CD4-positive, alpha-beta T cell treated with Interleukin-4 for 4 hours (primary cell): ENCODE measurements at places on chromosomes 6 and 20.

DNA sequence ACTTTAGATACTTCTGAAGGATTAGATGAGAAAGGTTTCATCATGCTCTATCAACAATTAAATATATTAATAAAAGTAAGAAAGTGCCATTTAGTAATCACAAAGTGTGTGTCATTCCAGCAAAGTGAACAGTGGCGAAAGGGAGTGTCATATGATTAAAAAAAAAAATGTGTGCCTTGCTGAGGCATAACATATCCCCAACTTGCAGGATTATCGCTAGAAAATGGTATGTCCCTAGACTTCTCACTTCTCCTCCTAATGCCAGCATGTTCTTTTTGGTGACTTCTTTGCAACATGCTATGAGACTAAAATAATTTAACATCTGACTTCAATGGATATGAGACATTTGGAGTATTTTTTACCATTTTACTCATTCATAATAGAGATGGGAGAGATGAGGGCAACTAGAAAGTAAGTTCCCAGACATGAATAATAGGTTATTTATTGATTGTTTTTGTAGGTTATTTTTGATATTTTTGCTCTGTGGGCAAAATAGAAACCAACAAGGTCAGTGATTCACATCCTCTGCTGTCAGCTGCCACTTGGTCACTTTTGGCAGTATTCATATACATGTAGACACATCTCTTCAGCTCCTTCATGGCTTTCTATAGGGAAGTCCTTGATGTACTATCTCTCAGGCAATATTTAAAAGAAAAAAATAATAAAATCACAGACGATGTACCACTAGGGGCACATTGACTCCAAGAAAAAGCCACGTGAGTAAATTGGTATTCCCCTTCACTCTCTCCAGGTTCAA lies 370.1 kb downstream of the BMP2 start:
- no peak for DNase-seq

DNA sequence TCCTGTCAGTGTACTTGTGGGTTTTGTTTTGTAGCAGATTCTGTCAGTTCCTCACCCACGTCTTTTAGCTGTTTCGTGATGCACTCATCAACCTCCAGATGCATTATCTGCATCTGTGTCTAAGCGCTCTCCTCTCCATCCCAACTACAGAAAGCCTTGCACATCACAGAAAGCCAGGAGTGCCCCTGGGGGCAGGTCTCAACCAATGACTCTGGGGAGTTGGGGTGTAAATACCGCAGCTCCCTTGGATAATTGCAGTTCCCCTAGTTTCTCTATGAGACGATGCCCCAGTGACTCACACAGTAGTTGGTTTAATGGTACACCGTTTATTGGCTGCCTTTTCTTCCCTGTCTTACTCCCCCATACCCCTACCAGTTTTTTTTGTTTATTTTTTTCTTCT lies 158.1 kb downstream of the SOX4 start:
- DNase-seq, result no peak

DNA sequence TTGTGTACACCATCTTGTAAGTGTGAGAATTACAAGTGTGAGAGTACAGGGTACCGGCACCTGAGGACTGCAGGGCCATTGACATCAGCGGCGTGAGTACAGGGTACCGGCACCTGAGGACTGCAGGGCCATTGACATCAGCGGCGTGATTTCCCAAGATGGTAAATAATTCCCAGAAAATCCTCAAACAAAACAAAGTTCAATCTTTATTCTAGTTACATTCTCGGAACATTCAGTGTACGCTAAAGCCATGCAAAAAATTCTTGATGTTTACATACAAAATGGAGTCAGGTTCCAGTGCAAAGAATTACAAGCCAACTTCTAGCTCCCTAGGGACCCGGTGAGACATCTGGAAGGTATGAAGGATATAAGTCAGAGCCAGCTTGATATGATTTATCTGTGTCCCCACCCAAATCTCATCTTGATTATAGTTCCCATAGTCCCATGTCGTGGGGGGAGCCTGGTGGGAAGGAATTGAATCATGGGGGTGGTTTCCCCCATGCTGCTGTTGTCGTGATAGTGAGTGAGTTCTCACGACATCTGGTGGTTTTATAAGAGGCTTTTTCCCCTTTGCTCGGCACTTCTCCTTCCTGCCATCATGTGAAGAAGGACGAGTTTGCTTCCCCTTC lies 172.7 kb downstream of the TTLL2 start:
- DNase-seq, result no peak

GRCh38 chr6:106556368-106556960 lies 72.8 kb downstream of the RTN4IP1 start:
- DNase-seq, result peak; percentile 60

DNA sequence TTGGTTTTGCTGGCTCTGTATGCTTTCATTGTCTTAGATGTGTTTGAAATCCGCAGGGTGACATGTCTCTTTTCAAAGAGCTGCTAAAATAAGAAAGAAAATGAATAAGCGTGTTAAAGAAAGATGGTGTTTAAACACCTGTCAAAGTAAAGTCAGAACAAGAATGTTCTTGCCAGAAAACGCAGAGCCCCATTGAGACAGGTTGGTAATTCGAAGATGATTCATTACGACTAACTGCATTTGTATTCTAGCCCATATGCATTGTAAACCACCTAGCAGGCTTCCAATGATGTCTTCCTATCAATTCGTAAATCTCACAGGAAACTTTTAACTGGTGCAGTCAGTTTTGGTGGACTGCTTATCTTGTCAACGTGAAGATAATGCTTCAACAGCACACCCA lies 16.8 kb downstream of the PHACTR2 start:
- DNase-seq, result no peak
